NCI-H82 (cell line): ENCODE measurements at places on chromosomes 13 and 19.

DNA sequence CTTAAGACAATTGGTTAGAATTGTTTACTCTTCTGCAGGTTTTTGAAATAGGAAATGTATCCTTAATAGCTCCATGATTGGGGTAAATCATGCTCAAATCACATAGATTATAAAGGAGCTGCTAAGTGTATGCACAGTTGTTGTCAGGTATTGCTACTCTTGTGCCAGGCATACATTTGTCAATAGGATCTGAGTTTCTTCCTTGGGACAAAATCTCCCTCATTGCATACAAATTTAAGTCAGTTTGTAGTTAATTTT lies 109.3 kb upstream of the MLNR start:
- DNase-seq, result peak; percentile 50

DNA sequence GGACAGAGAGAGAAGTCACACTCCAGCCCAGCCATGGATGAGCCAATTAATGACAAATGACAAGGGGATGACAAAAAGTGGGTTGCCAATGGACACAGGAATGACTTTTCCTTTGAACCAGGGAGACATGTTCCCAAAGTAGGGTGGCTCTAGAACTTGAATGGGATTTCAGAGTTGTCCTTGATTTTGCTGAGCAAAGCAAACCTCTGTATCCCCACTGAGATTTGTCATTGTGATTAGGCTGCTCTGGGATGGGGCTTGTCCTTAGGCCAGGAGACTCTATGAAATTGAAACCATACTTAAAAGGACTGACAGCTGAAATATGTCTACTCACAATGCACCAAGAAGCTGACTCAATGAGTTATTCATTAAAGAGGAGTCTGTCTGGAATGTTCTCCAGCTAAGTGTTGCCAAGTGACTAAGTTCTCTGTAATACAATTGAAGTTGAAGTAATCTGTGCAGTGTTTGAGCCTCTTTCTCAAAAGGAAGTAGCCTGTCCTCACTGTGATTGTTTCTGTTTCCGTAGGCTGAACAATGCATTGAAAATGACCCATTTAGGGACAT lies 69.0 kb upstream of the PCDH9 start:
- DNase-seq, result no peak

DNA sequence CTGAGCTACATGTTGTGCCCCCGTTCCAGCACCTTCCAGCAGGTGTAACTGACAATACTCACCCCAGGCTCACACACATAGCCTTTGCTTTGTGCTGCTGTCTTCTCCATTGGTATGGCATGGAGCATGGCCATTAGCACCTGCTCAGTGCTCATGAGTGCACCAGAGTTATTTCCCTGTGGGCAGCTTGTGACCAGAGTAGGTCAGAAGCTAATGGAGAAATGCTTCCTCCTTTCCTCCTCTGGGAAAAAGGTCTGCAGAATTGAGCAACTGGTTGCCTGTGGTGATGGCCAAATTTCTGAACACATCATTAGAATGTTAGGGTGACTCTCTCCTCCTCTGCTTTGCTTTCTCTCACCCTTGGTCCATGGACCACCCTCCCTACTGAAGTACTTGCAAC lies 344.5 kb upstream of the TMTC4 start:
- no peak for DNase-seq

DNA sequence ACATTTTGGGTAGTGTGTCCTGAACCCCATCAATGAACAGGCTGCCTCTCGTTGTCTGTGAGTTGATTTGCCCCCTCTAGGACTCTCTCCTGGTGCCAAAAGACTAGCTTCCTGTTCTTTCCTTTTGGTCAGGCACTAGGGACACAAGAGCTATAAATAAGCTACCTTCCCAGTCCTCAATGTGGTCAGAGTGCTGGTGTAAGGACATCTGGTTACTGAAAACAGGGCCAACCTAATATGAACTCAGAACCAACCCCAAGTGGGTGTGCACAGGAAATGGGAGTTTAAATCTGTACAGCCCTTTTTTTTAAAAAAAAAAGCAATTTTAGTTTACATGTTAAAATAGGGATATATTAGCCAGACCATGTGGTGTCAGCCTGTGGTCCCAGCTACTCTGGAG lies 129.2 kb downstream of the ZIC5 start:
- no peak for DNase-seq

- DNase-seq, result no peak
Measured at GRCh38 chr19:6577476-6578125, 13.3 kb downstream of the CD70 start.

GRCh38 chr19:13762635-13763235 lies 1.6 kb upstream of the MRI1 start:
- DNase-seq, result no peak
